ENCODE measurements at places on chromosomes 13 and 19.
A peak's percentile ranks its signal among the peaks of the same experiment; 100 is the strongest.

- DNase-seq, result no peak
Measured at GRCh38 chr19:55322204-55322885, 2.8 kb downstream of the TMEM150B start.

DNA sequence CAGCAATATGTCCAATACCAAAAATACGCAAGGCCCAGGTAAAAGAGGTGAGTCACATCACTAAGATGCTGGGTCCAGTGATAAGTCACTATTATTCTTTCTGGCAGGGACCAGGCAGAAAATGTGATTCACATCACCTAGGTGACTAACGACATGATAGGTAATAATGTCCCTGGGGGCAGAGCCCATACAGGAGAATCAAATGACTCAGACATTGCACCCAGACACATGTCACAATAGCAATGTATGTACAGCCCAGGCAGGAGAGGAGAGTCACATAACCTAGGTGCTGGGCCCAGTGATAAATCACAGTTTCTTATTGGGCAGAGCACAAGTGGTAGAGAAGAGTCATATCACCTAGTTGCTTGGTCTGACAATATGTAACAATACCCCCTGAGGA lies 28.9 kb upstream of the ZNF729 start:
- DNase-seq, result no peak

GRCh38 chr13:86051134-86052103 lies 252.2 kb upstream of the SLITRK6 start:
- no peak for DNase-seq

DNA sequence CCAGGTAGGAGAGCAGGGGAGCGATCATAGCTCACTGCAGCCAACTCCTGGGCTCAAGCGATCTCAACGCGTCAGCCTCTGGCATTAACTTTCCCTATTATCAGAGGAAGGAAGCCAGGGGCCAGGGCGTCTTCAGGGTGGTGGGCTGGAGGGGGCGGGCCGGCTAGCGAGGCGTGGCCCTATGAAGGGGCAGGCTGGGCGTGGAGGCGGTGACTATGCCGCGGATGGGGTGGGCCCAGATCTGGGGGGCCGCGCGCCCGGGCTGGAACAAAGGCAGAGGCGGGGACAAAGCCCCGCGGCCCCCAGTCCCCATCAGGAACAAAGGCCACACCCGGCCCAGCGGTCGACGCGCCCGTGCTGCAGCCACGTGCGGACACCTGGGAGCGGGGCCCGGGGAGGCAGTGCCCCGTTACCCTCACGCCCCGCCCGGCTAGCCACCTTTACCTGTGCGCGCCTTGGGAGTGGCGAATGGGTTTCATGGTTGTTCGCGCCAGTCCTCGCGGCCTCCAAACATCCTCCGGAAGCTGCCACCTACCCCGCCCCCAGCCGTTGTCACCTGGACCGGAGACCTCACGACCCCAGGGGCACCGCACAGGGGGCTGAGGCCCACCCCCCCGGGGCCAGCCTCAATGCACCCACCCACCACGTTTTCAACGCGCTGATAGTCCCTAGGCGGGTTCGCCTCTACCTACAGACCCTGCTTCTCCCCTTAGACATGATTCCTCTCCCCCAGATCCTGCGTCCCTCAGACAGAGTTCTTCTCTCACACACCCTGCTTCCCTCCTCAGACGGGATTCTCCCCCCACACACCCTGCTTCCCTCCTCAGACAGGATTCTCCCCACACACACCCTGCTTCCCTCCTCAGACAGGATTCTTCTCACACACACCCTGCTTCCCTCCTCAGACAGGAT lies 5.4 kb upstream of the TRIM28 start:
- no peak for DNase-seq

GRCh38 chr13:67228916-67229315 lies 1.2 kb downstream of the PCDH9 start:
- DNase-seq, result no peak

DNA sequence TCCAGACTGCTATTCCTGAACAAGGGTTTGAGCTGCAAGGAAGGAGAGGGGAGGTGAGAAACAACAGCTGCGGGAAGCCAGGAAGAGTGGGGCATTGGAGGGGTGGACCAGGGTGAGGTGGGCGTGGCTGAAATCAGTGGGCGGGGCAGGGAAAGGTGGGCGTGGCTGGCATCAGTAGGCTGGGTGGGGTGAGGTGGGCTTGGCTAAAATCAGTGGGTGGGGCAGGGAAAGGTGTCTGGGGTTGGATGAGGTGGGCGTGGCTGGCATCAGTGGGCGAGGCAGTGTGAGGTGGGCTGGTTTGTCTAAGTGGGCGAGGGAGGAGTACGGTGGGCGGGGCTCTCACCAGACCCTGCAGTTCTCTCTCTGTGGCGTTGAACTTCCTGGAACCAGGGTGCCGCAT lies 87.6 kb downstream of the MUC16 start:
- no peak for DNase-seq

DNA sequence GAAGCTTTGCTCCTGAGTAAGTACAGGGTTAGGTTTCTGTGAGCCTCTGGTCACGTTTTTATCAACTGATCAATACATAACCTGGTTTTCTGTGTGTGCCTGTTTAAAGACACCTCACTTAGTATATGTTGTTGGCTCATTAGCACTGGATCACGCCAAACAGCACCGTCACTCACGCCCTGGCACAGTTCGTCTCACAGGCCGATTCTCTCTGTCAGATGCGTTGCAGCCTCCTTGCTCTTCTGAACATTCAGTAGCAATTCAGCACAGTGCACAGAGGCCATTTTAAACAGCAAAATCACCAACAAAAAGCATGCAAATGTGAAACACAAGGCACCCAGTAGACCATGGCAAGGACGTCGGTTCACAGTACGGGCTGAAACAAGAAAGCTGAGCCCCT lies 288.5 kb downstream of the IRS2 start:
- DNase-seq, result no peak

DNA sequence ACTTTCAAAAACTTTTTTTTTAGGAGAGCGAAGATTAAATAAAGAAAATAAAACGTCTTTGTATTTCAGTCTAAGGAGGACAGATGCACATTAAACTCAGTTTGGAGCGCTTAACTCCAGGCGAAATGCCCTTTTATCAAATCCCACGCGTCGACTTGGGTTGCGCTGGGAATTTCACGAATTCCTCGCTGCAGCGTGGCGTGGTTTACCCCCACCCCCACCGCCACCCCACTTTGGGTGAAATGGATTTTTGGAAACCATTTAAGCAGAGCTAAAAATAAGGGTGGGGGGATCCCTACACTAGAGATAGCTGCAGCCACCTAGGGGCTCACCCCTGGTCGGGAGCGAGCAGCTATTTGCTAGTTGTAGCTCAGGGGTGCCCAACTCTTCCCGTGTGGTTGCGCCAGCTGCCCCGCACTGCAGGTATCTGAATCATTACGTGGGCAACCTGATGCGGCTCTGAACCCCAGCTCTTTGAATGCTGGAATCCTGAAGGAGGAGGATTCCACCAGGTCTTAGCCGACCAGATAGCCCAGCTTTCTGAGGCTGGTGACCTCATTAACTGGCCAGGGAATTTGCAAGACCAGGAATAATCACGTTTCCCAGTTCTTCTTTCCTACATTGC lies 6.5 kb upstream of the TSHZ3 start:
- DNase-seq, result no peak

DNA sequence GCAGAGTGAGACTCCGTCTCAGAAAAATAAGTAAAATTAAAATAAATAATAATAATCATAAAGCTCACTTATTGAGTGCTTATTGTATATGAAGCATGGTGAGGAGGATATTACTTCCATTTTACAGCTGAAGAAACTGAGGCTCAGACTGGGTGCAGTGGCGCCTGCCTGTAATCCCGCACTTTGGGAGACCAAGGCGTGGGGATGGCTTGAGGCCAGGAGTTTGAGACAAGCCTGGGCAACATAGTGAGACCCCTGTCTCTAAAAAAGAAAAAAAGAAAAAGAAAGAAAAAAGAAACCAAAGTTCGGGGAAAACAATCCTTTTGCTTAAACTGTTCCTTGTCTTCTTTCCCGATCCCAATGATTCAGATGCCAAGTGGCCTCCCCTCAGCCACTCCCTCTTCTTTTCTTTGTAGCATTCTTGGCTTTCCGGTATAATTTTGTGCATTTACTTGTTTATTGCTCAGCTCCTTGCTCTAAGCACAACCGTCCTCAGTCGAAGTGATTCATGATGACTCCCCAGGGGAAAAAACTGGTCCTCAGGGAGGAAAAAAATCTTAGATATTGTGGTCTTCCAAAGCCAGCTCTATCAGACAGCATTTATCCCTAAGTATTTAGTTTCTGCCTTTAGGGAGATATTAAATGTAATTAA lies 965 bp upstream of the EIF3G start:
- no peak for DNase-seq

- no peak for DNase-seq
Measured at GRCh38 chr13:108549934-108550333, 79.5 kb upstream of the MYO16 start.

- no peak for DNase-seq
Measured at GRCh38 chr13:102291587-102292218, 110.1 kb downstream of the FGF14 start.

DNA sequence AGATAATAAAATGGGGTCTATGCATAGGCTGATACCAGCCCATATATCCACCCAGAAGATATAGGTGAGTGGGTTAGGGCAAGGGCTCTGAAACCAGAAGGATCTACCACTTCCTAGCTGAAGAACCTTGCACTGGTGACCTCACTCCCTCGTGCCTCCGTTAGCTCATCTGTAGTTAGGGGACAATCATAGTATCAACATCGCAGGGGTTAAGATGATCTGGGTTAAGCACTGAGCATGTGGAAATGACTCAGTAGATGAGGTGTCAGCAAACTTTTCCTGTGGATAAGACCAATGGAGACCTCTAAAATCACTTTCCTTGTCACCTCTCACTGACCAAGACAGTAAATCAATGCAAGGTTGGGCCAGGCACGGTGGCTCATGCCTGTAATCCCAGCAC lies 30.5 kb downstream of the TNFSF14 start:
- no peak for DNase-seq

DNA sequence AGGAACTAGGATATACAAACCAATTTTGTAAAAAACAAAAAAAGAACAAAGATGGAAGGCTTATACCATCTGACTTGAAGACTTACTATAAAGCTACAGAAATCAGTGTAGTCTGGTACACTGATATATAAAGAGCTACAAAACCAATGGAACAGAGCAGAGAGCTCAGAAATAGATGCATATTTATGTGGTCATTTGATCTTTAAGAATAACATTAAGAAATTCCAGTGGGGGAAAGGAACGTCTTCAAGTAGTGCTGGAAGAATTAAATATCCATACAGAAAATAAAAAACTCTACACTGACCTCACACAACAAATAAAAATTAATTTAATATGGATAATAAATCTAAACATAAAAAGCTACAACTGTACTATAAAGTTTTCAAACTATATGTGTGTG lies 317.0 kb downstream of the ENOX1 start:
- DNase-seq, result no peak

DNA sequence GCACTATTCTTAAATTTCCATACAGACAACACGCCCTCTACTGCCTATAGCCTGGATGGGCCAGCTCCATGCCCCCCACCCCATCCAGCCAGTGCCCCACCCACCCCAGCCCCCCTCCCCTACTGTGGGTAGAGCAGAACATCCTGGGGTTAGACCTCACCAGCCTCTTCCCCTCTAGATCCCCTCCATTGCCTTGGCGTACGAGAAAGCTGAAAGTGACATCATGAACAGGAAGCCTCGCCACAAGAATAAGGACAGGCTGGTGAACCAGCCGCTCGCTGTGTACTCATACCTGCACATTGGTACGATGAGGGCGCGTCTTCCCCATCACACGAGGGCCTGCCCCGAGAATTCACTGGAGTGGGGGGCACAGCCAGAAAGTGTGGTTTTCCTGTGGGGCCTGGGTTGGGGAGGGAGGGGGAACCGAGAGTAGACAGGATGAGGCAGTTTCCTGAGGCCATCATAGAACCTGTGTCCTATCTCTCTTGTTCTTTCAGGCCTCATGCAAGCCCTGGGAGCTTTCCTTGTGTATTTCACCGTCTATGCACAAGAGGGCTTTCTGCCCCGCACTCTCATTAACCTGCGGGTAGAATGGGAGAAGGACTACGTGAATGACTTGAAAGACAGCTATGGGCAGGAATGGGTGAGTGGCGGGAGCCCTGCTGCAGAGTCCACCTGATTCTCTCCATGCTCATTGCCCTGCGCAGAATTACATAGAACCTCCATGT lies 29.1 kb downstream of the ATP12A start:
- no peak for DNase-seq

DNA sequence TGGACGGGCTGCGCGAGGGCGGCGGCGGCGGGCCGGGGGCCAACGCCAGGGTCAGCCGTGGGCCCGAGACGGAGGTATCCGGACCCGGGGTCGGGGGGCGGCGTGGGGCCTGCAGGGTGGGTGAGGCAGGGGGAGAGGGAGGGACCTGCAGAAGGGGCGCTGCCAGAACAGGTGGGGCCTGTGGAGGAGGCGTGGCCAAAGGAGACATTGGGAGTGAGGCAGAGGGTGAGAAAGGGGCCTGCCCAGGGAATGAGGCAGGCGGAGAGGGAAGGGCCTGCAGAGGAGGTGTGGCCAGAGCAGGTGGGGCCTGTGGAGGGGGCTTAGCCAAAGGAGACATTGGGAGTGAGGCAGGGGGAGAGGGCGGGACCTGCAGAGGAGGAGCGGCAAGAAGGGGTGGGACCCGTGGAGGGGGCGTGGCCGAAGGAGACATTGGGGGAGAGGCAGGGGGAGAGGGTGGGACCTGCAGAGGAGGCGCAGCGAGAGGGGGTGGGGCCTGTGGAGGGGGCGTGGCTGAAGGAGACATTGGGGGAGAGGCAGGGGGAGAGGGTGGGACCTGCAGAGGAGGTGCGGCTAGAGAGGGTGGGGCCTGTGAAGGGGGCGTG lies 4.2 kb downstream of the PRR36 start:
- peak; percentile 72 for DNase-seq

- DNase-seq, result no peak
Measured at GRCh38 chr13:39422845-39423565, 180.0 kb downstream of the LHFPL6 start.

GRCh38 chr13:80086304-80086721 lies 254.6 kb downstream of the SPRY2 start:
- DNase-seq, result no peak

Data from hematopoietic multipotent progenitor cell treated with erythropoietin and hydrocortisone succinate and interleukin-3 and kit ligand, for 17 days (in vitro differentiated cells).